Activated CD4-positive, alpha-beta T cell treated with anti-CD3 and anti-CD28 coated beads for 4 hours (primary cell): ENCODE measurements at places on chromosomes 5 and 9.
A peak's percentile ranks its signal among the peaks of the same experiment; 100 is the strongest.

DNA sequence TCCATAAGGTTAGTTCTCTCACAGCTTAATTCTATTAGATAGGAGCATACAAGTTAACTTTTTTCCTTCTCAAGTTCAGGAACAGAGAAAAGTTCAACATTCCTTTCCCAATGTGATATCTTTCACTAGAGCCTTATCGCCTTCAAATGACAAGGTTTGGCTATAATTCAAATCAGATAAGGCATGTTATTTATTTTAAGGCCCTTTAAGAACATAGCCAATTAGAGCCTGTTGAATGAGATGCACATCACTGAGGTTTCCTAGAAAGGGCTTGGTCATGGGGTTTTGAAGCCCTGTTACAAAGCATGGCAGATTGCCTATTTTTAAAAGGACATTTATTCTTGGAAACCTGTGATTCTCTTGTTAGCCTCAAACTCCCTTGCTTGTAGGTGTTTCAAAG, 123.4 kb downstream of the BASP1 start:
- DNase-seq = no peak

DNA sequence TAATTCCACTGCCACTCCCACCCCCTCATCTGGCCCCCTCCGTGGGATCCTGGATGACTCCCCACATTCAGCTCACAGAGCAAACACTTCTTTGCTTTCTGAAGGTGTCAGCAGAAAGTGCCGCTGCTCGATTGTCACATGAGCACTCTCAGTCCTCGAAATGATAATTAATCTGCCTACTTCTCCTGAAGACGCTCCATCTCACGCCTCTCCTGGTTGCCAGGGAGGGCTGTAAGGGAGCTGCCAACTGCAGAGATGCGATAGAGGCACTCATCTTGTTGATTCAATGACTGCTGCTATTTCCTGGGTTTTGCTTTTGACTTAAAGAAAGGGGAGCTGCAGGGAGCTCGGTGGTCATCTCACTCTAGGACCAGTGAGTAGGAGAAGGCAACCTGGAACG, 206.5 kb downstream of the DAB2IP start:
- no peak for DNase-seq

- no peak for DNase-seq
Observed at GRCh38 chr5:10351199-10351905, 2.1 kb upstream of the MARCHF6 start.

- no peak for DNase-seq
Observed at GRCh38 chr5:17714186-17714585, 79.9 kb downstream of the TAF11L14 start.

DNA sequence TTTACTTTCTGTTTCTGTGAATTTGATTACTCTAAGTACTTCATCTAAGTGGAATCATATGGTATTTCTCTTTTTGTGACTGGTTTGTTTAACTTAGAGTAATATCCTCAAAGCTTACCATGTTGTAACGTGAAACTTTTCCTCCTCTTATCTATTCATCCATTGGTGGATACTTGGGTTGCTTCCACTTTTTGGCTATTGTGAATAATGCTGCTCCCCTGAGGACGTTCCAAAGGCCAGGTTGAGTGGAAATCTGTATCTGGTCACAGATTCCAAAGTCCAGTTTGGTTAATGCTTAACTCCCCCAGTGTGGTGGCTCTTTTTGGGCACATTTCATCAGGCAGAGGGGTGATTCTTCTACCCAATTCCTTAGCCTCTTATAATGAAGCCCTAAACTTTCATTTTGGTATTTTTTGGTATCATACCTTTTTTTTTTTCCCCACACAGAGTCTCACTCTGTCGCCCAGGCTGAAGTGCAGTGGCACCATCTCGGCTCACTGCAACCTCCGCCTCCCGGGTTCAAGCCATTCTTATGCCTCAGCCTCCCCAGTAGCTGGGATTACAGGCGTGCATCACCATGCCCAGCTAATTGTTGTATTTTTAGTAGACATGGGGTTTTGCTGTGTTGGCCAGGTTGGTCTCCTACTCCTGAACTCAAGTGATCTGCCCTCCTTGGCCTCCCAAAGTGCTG, 65.4 kb downstream of the CMYA5 start:
- DNase-seq = no peak

GRCh38 chr5:33997331-33997983, 10.4 kb downstream of the AMACR start:
- DNase-seq = peak; percentile 12

- DNase-seq = no peak
Observed at GRCh38 chr5:80707645-80708044, 52.9 kb upstream of the DHFR start.

DNA sequence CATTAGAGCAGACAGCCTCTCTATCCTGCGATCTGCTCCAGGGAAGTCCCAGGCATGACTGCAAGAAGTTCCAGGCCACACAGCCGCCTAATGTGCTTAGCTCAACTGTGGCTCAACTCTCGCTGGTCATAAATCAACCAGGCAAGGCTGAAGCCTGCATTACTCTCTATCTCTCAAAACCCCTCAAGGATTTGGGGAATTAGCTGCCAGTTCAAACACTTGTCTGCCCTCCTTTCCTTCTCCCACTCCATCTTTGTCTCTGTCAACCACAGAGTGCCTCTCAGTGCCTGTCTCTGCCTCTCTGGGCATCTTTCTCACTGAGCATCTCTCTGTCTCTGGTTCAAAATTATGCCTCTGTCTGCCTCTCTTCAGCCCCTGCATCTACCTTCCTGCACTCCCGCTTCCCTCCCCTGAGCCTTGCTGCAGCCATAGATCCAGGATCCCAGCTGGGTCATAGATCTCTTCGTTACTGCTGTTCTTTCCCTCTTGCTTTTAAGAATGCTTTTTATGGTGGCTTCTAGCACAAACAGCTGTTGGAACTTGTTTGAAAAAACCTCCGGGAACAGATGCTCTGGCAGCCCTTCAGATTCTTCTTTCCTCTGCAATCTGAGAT, 27.9 kb upstream of the GALNT10 start:
- DNase-seq = no peak

- DNase-seq = no peak
Observed at GRCh38 chr9:137504432-137504777, 45.3 kb upstream of the NSMF start.

GRCh38 chr5:94672746-94673145, 54.3 kb downstream of the SLF1 start:
- no peak for DNase-seq

DNA sequence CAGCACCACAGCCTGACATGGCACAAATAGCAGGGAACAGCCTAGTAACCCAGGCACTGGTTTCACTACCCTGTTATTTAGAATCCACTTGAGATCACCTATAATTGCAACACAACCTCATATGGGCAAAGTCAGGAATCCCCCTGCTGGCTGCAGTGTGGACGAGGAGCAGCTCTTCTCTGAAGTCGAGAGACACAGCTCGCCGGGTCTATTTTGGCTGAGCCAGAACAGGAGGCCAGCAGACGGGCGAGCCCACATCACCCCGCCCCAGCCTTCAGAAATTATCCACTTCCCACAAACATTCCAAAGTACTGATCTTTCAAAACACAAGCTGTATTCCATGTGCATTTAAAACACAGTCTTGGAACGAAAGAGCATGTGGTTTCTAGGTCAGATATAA, 179.0 kb downstream of the ROR2 start:
- no peak for DNase-seq

DNA sequence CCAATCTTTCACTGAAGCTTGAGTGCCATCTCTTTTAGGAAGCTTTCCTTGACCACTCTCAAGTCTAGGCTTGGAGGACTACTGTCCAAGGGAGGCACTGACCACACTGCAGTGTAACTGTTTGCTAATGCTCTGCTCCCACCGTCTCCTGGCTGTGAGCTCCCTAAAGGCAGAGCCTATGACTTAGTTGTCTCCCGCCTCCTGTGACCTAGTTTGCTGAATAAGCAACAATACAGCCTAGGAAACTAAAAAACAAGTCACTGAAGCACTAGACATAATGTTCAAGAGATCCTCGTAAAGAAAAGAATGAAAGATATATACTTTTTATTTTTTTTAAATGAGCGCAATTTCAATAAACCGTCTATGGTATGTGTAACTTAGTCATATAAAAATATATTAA, 31.4 kb downstream of the LIX1 start:
- DNase-seq = no peak

- no peak for DNase-seq
Observed at GRCh38 chr5:146580237-146580636, 64.2 kb upstream of the GPR151 start.

DNA sequence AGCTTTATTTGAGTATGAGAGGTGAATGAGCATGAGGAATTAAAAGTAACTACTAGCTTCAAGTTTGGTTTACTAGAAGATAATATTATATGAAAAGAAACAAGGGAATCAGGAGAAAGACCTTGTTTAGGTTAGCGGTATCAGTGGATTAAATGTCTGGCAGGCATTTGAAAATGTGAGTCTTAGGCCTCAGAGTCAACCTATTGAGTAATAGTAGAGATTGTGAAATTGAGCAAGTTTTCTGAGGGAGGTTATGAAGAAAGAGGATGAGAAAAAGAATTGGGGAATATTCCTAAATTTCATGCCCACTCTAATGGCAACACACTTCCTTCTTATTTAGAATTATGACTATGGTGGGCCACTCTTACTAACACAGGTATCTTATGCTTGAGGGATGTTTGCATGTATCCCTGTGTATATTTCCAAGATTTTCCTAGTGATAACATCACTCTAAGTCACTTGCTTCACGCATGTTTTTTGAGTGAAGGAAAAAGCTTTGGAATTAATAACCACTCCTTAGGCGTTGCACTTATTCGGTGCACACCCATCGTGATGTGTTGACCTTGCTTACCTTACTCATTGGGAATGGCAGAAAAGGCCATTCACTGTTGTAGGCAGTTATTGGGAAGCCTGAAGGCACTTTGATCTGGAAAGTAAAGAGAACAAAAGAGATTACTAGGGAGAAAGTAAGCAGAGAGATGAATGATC, 8.2 kb upstream of the ELL2 start:
- DNase-seq = no peak

DNA sequence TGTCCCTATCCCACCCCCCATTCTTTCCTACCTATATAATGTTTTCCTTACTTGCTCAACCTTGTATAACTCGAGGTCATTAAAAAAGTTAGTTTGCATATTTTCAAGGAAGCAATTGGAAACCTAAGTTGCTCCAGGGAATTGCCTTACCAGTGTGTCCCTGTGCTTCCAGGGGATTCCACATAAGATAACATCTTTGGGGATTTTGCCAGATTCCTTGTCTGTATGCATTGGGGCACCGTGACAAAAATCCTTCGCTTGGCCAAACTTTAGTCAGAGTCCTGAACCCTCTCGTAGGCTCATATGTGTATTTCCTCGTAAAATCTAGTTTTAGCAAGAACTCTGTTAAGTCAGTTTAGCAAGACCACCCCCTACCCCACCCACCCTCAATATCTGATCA, 14.7 kb upstream of the OSMR start:
- no peak for DNase-seq

DNA sequence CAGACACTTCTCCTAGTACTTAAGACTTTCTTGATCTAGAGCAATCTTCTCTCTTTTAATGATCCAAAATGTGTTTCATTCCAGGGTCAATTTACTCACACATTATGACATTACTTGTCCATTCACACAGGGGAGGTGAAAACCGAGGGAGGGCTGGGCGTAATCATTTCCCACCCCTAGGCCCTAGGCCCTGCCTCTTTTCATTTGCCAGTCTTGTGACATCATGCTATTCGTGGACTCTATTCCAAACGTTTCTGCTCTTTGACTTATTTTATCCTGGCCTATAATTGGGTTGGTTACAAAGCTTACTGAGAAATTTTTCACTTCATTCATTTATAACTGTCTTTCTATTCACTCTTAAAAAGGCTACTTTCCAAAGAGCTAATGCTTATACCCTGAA, 2.4 kb downstream of the DCAF12 start:
- DNase-seq = peak; percentile 6

GRCh38 chr9:115665519-115665918, 488.1 kb upstream of the PAPPA start:
- DNase-seq = no peak

DNA sequence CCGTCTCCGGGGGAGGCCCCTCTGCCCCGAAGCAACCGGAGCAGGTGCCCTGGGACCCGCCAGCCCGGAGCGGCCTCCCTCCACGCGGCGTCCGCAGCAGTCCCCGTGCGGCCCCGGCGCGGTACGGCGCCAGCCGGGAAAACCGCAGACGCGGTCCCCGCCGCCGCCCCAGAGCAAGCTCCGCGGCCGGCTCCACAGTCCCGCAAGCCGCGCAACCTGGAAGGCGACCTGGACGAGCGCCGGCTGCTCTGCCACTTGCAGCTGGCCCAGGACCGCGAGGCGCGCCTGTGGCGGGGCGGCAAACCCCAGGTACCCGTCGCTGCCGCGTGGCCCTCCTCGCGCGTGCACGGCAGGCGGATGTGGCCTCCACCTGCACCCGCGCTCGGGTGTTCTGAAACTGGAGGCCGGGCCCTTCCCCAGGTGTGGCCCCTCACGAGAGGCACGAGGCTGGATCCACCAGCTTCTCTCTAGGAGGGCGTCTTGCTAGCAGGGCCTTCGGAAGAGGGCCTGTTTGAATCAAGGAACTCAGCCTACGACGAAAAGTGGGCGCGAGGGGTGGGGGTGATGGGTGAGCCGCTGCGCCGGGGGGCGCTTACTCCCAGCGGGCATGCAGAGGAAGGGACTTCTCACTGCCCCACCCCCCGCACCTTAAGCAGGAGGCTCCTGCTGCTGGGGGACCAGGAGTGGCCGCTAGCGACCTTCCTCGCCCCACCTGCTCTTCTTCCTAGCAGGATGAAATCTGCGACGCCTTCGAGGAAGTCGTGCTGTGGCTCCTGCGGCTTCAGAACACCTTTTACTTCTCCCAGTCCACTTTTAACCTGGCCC, 602 bp downstream of the CCNI2 start:
- DNase-seq = peak; percentile 51

GRCh38 chr5:72154076-72154756, 46.9 kb downstream of the MAP1B start:
- DNase-seq = no peak

GRCh38 chr9:18442629-18443491, 31.1 kb upstream of the ADAMTSL1 start:
- peak; percentile 2 for DNase-seq

DNA sequence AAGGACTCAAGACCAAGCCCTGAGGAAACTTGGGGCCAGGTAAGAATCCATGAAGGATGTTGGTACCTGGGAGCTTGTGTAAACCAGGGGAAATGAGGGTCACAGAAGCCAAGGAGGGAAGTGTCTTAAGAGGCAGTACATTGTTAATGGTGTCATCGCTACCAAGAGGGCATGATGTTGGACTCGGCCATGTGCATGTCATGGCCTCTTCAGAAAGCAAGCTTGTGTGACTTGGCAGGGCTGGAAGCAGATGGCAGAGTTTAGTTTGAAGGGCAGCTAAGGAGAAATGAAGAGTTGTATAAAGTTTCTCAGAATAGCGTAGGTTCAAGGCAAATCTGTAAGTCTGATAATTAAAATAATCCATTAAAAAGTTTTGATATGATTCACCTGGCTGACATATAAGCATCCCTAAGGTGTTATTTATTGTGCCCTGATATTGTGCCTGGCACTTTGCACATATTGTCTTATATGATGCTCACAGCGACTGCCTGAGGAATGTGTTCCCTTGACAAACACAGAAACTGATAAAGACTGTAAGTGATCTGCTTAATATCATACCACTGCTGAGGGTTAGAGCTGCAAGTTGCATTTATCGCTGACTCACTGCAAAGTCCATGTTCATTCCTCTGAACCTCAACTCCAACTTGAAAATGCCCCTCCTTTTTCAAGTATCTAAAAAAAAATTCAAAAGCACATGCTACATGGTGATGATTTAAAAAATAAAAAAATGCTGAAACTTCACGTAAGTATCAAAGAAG, 81.3 kb upstream of the PTPN3 start:
- no peak for DNase-seq

- DNase-seq = no peak
Observed at GRCh38 chr5:180797256-180798192, 5.1 kb downstream of the MGAT1 start.
